HCT116 (cell line): ENCODE measurements at places on chromosomes 4 and X.

DNA sequence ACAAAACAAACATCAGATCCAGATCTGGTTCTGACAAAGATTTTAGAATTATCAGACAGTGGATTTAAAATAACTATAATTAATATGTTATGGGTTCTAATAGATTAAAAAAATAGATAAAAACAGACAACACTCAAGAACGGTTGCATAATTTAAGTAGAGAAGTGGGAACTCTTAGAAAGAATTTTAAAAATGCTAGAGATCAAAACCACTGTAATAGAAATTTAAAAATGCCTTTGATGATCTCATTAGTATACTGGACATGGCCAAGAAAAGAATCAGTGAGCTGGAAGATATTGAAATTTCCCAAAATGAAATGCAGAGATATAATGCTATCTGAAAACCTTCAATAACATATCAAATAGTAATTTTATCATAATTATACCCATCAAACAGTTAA is 28.3 kb upstream of the DYNLT3 start:
- DNase-seq = no peak

GRCh38 chrX:71541210-71542022 is 8.5 kb downstream of the OGT start:
- DNase-seq = no peak

DNA sequence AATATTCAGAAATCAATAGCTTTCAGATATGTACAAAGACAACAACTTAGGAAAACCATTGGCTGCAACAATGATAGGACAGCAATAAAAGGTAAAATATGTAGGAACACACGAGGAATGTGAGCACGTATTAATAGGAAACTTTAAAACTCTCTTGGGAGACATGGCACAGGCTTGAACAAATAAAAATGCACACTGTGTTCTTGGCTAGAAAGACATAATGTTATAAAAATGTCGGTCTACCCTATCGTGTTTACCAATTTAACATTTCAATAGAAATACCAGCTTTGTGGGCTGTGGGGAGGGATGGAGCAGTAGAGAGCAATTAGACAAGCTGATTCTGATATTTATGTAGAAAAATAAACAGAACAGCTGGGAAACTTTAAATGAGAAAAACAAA is 69.0 kb upstream of the FAM9B start:
- no peak for DNase-seq

GRCh38 chr4:54571293-54572151 is 86.2 kb upstream of the KIT start:
- no peak for DNase-seq

DNA sequence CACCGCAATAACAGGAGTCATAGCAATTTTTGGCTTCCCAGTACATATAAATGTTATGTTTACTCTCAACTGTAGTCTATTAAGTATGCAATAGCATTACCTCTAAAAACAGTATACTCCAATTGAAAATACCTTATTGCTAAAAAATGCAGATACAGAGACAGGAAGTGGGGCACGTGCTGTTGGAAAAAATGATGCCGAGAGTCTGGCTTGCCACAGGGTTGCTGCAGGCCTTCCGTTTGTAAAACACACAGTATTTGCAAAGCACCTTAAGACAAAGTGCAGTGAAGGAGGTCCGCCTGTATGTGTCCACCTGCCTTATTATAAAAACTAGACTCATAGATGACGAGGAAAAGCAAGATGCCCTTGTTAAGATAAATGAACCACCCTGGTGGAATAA is 23.5 kb downstream of the CD99 start:
- DNase-seq = no peak

GRCh38 chr4:106210021-106210420 is 106.0 kb downstream of the TBCK start:
- no peak for DNase-seq

DNA sequence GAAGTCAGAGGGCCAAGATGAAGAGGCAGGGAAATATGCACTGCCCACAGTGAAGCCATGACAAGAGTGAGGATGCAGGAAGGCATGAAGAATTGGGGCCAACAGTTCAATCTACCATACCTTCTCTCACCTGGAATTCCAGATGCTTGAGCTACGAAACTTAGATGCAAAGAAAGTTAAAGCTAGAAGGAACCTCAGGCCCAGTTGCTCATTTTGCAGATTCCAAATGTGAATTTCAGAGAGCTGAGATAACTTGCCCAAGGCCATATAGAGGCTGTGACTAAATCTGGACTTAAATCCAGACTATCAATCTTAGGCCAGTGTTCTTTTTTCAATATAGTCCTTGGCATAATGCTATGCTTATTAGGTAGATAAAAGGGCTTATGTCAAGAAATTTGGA is 92.7 kb downstream of the SRPX start:
- DNase-seq = no peak

DNA sequence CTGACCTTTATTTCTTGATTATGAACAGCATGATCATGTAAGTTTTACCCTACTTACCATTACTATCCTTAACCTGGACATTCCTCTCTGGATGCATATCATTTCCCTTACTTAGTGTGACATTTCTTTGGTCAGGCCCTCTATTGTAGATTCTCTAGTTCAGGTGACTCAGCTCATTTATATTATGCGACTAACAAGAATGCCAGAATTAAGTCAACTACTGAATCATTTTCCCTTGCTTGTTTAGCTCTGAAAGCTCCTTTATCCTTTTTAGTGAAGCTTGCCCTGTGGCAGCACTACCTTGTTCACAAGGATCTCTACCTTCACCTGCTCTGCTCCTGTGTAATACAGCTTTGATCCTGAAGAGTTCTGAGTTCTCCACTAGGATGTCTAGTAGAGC is 15.1 kb upstream of the UGT2B17 start:
- no peak for DNase-seq

DNA sequence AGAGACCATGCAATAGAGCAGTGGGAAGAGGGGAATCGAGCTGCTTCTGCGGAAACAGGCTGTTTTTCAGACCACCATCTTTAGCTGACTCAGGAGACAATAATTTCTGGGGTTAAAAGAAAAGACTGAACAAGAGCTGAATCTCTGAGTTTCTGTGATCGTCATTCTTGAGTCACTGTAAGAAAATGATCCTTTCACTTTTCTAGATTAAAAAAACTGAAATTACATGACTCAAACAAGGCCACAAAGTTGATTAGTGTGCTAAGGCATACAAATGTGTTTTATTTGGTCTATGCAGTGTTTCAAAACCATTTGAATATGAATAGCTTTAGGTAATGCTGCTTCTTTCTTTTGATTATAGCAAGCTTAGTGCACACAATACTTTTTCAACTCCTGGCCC is 194.4 kb upstream of the RPL34 start:
- DNase-seq = no peak

DNA sequence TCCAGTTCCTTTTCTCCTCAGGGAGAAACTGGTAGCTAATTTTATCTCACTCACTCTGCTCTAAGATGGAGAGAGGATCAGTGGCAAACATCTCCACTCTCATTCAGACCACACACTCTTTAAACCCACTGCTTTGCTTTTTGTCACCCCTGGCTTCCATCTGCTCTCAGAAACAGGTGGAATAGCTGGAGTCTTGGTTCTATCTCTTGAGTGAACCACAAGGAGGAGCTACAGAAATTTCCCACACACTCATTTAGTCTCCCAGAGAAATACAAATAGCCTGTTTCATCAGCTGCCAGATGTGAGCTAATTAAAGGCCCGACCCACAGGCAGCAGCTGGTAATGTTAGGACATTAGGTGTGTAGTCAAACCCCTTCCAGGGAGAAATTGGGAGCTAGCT is 96.6 kb downstream of the STPG2 start:
- no peak for DNase-seq

DNA sequence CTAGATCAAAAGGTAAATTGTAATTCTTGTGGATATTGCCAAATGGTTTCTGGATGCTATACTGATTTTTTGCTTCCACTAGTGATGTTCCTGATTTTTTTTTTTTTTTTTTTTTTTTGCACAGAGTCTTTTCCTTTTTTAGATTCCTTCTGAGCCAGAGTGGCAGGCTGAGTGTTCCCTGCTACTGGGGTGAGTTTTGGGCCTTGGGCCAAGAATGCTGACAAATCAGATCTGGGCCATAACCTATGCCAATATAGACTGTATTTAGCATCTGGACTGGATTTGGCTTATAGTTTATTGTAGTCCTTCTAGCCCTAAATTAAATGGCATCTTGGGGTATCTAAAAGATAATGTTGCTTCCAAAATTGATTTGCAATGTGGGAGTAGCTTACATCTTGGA is 52.8 kb downstream of the REPS2 start:
- DNase-seq = no peak
